ENCODE measurements at places on chromosomes 2 and 18.

DNA sequence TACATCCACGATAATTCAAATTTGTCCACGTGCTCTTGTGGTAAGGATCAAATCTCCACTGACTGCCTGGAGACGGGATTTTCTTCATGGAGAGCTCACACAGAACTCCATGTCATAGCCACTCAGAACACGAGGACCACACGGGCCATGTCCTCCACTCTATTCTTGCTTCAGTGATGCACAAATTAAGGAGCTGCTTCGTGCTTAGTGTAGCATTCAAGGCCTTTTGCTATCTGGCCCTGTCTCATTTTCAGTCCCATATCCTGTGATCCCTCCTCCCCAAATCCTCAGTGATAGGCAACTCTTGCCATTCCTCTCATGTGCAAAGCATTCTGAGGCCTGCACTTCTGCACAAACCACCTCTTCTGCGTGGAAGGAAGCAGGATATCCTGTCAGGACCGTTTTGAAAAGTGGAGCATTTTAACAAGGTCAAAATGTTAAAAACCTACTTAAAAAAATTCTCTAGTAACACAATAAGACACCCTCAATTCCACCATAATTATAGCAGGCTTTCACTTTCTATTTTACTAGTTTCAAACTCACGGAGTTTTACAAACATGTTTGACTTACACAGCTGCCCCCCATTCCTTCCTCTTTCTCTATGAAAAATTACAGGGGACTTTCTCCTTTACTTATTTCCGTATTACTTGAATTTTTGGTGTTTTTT lies 35.2 kb downstream of the ST3GAL5 start:
- DNase-seq: no peak

DNA sequence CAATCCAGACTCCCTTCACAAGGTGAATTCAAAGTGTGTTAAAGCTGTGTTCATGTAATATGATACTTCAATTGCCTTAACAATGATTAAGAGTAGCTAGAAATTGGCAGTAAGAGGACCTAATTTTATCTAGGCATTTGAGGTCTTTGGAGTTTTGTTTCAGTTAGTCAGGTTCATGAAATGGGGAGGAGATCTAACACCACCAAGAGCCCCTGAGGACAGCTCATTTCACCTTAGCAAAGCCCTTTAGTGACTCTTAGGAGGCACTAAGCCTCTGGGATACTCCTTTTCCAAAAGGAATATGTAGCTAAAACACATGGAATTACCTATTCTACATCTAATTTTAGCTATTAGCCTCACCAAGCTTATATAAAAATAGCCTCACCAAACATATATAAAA lies 716.5 kb upstream of the RAB6C start:
- DNase-seq: no peak

DNA sequence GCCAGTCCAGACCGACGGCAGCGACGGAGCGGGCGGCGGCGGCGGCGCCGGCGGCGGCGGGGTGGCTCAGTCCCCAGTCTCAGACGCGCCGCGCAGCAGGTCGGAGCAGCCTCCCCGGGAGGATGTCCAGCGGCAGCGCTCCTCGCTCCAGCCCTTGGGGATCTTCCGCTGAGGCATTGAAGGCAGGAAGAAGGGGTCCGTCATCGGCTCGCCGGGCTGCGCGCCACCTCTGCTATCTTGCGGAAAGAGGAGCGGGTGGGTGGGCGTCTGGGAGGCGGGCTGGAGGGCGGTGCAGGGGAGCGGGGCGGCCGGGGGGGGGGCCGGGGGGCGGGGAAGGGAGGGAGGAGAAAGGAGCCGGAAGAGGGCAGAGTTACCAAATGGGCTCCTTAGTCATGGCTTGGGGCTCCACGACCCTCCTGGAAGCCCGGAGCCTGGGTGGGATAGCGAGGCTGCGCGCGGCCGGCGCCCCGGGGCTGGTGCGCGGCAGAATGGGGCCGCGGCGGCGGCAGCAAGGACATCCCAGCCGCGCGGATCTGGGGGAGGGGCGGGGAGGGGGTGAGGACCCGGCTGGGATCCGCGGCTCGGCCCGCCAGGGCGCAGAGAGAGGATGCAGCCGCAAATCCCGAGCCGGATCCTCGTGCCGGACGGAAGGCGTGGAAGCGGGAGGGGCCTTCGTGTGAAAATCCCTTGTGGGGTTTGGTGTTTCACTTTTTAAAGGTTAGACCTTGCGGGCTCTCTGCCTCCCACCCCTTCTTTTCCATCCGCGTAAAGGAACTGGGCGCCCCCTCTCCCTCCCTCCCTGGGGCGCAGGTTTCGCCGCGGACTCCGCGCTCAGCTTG lies at the start of gene NETO1:
Gene NETO1, minus strand, starts transcription at position 242 of the 839 bp plus-strand sequence. CDS start 696 bp downstream, outside the sequence.
- no peak for DNase-seq

DNA sequence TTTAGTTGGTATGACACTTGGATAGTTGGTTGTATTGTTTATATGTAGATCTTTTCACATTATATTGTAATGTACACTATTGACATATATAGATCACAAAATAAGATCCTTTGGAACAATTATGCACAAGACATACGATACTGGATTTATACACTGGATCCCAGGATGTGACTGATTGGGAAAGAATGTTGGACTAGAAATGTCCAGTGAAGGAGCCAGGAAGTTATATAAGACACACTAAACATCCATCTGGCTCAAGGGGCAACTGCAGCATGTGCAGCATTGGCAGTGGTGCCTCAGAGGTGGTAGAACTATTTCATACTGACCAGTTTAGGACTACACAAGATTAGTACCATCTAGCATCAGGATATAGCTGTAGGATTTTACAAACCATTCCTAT lies 104.9 kb downstream of the TRABD2A start:
- no peak for DNase-seq

DNA sequence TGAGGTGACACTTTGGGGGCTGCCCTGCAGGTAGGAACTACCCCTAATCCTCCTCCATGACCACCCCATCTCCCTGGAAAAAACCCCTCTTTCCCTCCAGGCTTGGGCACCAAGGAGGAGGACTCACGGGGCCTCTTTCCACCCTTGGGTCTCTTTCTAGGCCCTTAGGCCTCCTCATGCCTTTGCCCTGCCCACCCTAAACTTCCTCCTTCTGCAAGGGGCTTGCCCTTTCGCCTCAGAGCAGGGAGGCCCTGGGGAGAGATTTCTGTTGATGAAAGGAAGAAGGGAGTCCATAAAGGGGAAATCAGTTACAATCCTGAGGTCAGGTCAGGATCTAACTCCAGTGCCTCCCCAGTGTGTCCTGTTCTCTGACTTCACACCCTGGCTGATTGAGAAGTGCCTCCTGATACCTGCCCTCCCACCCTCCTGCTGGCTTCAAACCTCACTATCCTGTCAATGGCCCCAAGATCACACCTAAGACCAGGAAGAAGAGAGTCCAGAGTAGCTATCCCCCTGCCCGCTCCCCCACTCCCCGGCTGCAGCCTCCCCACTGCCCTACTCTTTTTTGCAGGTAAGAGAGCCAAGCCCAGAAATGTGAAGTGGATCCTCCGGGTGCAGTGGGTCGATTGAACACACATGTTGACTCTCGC lies 16.7 kb upstream of the TNS1 start:
- no peak for DNase-seq

DNA sequence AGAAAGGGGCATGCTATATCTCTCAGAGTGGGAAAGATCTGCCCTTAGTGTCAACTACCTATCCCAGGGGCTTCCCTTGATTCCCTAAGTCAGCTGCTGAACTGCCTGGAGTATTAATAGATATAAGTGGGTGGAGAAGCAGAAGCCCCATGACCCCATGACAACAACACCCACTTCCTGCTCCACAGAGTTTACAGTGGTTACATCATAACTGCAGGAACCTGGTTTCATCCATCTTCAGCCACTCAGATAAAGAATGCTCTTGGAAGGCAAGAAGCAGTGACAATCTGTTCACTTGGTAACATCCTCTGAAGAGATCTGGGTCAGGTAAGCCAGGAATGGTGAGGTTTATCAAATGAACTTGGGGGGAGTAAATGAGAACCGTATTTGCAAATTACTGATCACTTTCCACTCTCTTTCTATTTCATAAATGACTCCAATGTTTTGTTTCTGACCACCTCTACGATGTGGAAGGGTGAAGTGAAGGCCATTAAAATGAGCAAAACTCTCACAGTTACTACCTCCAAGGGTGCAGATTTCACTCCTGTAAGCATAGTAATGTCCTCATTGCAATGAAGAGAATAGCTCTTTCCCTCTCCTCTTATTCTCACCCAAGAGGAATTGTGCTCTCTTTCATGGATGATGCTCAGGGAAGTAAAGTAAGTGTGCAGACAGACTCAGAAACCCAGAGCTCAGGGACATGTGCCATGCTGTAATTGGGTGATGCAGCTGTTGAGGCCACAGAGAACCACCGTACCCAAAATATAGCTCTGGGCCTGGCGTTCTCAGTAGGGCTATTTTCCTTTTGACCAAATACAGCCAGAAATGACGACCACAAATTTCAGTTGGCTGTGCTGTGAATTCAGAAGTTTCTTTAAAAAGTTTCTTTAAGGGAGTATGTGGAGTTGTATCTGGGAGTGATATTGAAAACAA lies 192.8 kb upstream of the APCDD1 start:
- DNase-seq: no peak

DNA sequence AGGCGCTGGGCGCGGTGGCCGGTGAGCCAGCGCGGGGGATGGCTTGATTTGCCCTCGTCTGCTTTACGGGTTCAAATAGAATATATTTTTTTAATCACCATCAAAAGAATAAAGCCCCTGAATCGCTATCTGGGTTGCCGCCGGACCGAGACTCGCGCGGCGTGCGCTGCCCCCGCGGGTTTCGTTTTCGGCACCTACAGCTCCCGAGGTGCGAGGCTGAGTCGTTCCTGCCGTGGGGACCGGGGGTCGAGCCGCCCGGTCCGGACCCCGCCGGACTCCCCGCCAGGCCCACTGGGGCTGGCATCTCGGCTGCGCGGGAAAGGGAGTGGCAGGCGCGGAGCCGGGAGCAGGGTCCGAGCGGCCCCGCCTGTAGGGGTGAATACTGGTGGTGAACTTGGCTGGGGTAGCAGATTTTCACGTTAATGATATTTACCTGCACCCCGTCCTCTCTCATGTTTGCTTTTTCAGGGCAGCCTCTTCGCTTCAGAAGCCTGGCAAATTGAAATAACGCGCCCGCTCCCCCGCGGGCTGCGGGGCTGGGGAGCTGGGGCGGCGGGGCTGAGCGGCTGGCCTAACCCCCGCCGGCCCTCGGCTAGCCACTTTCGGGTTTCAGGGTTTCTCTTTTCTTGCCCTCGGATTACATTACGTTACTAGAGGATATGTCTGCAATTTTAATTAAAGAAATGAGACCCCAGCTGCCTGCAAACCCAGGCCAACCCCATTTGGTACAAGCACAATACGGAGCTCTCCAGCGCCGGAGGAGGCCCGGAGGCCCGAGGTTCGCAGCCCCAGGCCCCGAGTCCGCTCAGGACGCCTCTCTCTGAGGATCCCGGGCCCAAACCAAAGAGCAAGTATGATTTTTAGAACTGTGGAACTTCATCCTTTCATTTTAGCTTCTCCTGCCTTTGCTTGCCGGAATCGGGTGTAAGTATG lies 1.7 kb upstream of the CELF4 start:
- no peak for DNase-seq

DNA sequence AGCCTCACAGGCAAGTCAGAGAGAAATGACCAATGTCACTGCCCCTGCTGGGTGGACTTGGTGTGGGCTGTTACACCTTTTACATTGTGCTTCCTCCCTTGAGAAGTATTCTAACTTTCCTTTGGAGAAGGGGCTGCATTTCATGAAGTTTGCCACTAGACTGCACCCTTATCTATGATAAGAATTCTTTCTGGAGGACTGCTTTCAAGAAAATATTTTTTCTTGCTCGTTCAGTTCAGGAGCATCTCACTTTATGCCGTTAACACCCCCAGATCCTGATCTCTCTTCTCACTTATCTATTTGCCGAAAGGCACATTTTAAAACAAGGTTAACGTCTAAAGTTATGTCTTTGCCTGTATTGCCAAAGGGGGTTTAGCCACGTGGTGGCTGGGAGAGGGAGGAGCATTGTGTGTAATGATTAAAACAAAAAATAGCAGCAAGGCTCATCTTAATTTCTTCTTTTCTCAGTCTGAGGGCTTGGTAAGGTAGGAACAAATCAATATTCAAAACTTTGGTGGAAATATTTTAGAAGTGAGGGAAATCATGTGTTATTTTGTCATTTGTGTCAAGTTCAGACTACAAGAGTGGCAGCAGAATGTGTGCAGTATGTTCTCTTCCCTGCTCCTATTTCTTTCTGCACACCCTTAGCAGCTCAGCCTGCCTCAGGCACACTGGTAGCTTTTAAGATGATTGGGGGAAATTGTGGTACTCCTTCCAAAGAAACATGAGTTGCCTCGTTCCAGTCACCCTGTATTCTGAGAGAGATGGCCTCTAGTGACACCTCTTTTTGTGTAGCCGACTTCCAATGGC lies 1.6 kb upstream of the IGFBP5 start:
- DNase-seq: no peak

GRCh38 chr2:207479198-207479785 lies 50.5 kb upstream of the CREB1 start:
- DNase-seq: no peak

DNA sequence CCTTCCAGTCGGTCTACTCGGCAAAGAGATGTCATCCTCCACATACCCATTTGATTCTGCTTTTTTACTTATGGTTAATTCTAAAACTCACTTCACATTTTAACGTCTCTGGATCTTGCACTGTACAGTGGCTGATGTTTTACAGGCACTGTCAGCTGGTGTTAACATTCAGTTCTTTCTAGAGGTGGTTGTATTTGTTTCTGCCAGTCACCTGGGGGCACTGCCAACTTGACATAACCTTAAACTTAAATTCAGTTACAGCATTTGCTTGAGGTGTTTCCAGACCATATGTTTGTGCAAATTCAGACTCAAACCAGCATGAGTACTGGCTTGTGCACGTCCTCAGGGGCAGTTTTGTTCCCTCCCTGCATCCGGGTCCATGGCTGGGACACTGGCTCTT lies 5.3 kb upstream of the TMEM185B start:
- DNase-seq: no peak

DNA sequence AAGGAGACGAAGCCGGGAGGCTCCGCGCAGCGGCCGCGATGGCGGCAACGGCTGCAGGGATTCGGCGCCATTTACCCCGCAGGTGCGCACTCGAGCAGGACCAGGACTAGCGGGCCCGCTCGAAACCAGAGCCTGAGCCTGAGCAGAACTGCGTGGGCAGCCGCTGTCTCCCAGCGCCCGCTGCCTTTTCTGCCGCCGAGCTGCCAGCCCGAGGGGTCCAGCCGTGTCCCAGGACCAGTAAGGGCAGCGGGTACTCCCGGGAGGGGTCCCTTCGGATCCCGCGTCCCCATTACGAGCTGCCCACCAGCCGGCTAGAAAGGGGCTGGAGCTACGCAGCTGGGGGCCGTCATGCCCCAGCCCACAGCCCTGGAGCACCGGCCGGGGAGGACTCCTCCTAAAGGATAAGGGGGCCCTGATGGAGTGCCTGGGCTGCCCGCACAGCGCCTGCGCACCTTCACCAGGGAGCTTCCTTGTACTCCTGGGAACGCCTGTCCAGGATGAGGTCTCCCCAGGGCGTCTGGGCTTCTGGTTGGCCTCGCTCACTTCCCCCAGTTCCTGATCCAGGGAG lies 9.9 kb downstream of the ALPP start:
- no peak for DNase-seq

DNA sequence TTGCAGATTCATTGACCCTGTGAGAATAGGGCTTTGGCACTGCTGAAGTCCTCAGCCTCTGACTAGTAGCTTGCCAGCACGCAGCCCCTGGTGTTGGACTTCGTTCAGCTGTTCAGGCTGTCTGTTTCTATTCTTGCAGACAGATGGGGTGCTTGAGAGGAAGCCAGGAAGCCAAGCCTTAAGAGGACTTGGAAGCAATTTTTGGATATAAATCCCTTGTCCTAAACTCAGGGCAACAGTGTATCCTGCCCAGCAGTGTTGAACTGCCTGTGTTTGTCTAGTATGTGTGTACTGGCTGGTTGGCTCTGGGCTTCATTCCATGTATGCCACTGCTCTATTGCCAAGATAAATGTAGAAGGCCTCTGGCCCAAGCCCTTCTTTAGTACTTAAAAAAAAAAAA lies 108.6 kb downstream of the COMMD1 start:
- no peak for DNase-seq

- DNase-seq: no peak
These were observed 17.6 kb downstream of the SLC39A10 start for GRCh38 chr2:195674491-195675221.
